ENCODE measurements at places on chromosomes 7 and 10.

DNA sequence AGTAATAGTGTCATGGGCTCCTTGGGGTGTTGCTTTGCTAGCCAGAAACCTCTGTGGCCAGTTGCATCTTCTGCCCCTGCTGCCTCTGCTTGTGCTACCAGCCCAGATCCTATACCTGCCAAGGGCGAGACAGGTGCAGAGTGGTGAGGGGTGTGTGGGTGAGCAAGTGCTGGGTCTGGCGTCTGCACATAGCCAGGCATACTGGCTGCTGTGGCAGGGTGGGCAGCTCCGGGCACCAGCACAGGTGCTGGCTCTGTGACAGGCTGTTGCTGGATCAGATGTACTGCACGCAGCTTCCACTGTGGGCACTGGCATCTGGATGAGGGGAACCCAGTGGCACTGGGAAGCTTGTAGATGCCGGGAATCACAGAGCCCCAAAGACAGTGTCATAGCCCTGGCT, 148.4 kb downstream of the NXPH1 start:
- no peaks in the 10 kb centered on the region for H3K36me3 ChIP-seq
- H3K4me3 ChIP-seq = no peak overlapping the region
- no peak overlapping the region for H3K27ac ChIP-seq
- no peaks in the 10 kb centered on the region for H3K27me3 ChIP-seq

DNA sequence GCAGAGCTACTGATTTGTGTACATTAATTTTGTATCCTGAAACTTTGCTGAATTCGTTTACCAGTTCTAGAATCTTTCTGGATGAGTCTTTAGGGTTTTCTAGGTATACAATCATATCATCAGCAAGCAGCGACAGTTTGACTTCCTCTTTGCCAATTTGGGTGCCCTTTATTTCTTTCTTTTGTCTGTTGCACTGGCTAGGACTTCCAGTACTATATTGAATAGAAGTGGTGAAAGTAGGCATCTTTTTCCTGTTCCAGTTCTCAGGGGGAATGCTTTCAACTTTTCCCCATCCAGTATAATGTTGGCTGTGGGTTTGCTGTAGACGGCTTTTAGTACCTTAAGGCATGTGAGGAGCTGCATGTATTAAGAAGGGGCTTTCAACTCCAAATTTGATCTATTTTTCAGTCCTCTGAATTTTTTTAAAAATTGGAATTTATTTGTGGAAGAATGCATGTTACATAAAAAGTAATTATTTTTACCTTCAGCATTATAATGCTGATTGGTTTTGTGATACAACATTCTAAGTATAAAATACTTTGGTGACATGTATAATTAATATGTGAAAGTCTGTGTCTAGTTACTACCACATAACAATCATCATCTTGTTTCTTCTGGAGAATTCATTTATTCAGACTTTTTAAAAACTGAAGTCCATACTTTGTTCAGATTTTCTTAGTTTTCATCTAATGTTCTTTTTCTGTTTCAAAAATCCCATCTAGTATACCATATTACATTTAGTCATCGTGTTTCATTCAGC, 49.6 kb downstream of the CPED1 start:
- H3K27ac ChIP-seq = no peak overlapping the region
- H3K4me1 ChIP-seq = no peaks in the 10 kb centered on the region
- no peaks in the 10 kb centered on the region for H3K27me3 ChIP-seq
- DNase-seq = no peak

GRCh38 chr7:50308203-50308531, 3.7 kb downstream of the IKZF1 start:
- no peaks in the 10 kb centered on the region for H3K27me3 ChIP-seq
- H3K4me1 ChIP-seq = no peaks in the 10 kb centered on the region
- H3K4me3 ChIP-seq = no peak overlapping the region
- no peak for DNase-seq
- no peaks in the 10 kb centered on the region for H3K36me3 ChIP-seq

DNA sequence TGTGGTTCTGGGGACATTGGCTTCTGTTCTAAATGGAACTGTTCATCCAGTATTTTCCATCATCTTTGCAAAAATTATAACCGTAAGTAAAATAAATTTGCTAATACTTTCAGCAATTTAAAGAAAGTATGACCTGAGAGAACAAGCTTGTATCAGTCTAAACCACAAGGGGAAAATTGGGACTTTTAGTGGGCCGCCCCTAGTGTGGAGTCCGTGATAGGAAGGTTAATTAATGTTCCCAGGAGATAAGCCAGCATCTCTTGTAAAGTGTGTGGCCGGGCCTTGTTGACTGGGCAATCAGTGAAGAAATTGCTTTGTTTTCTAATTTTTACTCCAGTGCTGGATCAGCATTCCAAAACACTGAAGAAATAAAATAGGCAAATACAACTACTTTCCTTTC, 83.0 kb downstream of the ABCB5 start:
- no peak for DNase-seq
- no peaks in the 10 kb centered on the region for H3K36me3 ChIP-seq
- no peak overlapping the region for H3K4me3 ChIP-seq
- H3K27ac ChIP-seq = no peak overlapping the region

GRCh38 chr10:77498210-77498609, 139.4 kb downstream of the KCNMA1 start:
- H3K36me3 ChIP-seq = no peaks in the 10 kb centered on the region
- no peak overlapping the region for H3K4me3 ChIP-seq
- H3K27ac ChIP-seq = peak overlapping the region; percentile 71
- peak; percentile 93 for DNase-seq

GRCh38 chr7:11749629-11750028, 82.4 kb downstream of the THSD7A start:
- DNase-seq = no peak
- no peak overlapping the region for H3K4me3 ChIP-seq
- no peaks in the 10 kb centered on the region for H3K4me1 ChIP-seq
- no peaks in the 10 kb centered on the region for H3K36me3 ChIP-seq
- no peak overlapping the region for H3K27ac ChIP-seq

- H3K4me1 ChIP-seq = no peaks in the 10 kb centered on the region
- H3K27ac ChIP-seq = no peak overlapping the region
- no peaks in the 10 kb centered on the region for H3K27me3 ChIP-seq
Observed at GRCh38 chr10:70350501-70350900, 31.9 kb downstream of the LRRC20 start.

DNA sequence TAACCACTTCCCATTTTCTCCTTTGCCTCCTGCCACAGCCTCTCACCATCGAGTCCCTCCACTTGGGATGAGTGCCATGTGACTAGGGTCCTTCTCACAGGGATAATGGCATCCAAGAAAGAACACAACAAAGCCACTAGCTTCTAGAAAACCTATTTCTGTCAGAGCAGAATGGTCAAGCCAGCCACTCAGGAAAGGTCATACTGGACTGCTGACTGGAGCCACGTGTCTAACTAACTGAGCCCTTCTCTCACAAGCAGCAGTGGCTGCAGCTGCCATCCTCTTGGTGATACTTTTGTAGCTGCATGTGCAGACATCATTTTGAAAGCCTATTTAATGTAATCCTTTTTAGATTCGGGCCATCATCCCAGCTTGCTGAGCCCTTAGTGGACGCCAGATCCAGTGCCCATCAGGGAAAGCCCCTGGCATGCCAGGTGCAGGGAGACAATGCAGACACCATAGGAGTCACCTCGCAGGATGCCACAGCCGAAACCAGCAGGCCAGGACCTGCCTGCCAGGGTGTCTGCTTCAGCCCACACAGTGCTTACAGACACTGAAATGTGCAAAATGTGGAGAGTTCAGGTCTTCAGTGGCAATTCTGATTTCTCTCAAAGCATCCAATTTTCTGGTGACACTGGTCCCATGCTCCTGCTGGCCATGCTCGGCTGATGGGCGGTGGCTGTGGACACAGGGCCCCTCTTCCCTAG, 98.3 kb upstream of the DDC start:
- no peak overlapping the region for H3K27ac ChIP-seq
- no peaks in the 10 kb centered on the region for H3K4me1 ChIP-seq
- H3K36me3 ChIP-seq = no peaks in the 10 kb centered on the region
- no peak overlapping the region for H3K4me3 ChIP-seq
- DNase-seq = no peak

Measured in right lobe of liver (tissue), 6 donors.